ENCODE measurements at places on chromosomes 3 and 15.
A peak's percentile ranks its signal among the peaks of the same experiment; 100 is the strongest.

- peak; percentile 15 for DNase-seq
Measured at GRCh38 chr3:46670891-46671427, 22.5 kb downstream of the ALS2CL start.

DNA sequence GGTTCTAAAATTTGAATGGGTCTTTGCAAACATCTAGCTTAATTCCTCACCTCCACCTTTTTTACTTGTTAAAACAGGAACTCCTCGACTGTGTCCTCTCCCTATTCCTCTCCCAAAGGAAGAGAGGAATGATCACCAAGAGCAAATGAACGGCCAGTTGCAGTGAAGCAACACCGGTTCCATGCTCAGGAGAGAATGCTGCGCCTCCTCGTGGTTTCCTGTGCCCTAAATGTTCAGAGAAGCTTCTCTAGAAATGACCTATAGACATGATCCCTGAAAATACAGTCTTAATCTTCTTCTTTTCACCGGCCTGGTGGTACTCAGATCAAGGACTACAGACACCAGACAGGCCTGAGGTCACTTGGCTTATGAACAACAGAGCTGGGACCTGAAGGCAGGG lies 65.1 kb upstream of the GUCA1C start:
- no peak for DNase-seq

DNA sequence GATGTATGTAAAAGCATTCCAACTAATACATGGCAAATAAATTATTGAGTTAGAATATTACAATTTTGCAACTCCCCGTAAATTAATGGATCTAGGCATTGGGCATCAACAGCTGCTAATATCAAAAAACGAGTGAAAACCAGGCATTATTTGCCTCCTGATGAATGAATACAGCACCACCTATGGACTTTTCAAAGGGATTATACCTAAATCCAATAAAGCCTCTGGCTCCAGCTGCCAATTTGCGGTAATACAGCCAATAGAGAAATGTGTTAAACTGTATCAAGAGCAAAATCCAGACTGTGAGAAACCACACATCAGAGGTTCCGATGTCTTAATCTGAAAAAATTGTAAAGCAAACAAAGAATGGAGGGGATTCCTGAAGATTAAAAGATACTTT lies 16.3 kb upstream of the A4GNT start:
- no peak for DNase-seq

DNA sequence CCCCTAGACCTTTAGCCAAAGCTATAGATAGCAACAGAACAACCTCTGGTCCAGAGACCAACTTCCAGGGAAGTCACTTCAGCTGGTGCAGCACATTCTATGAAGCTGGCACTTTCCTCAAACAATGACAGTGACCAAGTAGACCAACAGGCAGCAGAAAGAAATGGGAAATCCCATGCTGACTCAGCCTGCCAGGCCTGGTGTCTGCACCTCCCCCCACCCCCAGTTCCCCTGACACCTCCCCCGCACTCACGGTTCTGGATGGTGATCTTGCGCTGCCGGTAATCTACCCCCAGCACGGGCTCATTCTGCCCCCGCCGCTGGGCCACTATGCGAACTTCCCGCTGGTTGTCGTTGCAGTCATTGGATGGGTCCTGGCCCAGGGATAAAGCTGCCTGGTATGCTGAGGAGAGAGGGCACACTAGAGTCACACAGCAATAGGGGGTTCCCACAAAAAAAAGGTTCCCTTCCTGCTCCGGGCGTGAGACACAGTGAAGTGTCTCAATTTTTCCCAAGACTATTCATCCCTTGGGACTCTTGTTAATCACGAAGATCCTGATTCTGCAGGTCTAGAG lies 17.0 kb downstream of the ILDR1 start:
- DNase-seq, result no peak

DNA sequence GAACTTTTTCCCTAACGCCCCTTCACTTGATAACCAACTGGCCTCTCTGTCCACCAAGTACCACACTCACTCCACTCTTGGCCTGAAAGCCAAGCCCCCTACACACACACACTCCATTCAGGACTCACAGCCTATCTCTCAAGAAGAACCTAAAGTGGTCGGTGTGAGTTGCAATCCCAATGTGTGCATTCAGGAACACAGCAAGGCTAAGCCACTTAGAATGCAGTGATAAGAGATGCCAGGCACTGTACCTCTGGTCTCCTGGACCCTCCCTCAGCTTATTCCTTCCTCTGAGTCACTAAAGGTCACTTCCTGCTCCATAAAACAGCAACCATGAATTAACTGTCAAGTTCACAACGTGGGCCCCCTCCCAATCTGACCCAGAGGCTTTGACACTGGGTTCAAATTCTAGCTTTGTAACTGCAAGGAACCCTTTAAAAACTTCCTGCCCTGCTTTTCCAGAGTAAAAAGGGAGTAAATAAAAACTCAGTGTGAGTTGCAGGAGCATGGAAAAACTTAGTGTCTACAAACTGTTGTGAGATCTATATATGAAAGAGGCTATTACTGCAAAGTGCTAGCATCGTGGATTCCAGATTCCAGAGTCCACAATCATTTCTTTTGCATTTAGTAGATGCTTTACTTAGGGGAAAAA lies 17.6 kb upstream of the KCNMB3 start:
- DNase-seq, result no peak

- no peak for DNase-seq
Measured at GRCh38 chr3:25433868-25434267, 5.8 kb downstream of the RARB start.

DNA sequence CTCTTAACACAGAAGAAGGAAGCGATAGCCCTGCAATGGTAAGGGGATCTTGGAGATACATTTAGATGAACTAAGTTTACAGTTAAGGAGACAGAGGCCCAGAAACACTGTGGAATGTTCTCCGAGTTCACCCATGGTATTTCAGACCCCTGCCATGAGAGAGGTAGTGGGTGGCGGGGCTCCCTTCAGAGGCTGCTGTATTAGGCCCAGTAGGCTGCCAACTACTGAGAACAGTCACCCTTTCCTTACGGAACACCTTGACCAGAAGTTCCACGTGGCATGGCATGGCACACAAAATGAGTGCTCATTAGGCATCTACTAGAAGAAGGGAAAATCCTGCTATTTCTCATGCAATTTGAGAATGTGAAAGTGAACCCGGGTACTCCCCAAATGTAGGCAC lies 195.4 kb downstream of the TNIK start:
- no peak for DNase-seq

- no peak for DNase-seq
Measured at GRCh38 chr15:61256231-61256630, 27.1 kb upstream of the RORA start.

DNA sequence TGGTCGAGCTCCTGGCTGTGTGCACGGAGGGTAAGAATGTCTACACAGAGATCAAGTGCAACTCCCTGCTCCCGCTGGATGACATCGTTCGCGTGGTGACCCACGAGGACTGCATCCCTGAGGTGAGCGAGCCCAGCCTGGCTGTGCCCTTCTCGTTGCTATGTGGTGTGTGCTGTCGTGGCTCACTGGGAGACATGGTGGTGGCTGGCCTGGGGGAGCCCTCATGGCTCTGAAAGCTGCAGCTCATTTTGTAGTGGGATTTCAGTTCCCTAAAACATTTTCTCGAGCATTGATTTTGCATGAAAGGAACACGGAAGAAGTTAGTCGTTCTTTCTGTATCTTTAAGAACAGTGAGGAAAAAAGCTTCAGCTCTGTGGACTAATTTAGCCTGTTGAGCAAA lies 200.5 kb downstream of the ITPR1 start:
- DNase-seq, result no peak

GRCh38 chr15:69474291-69474690 lies 21.7 kb downstream of the RPLP1 start:
- no peak for DNase-seq

- no peak for DNase-seq
Measured at GRCh38 chr3:168061332-168061996, 34.3 kb downstream of the GOLIM4 start.

DNA sequence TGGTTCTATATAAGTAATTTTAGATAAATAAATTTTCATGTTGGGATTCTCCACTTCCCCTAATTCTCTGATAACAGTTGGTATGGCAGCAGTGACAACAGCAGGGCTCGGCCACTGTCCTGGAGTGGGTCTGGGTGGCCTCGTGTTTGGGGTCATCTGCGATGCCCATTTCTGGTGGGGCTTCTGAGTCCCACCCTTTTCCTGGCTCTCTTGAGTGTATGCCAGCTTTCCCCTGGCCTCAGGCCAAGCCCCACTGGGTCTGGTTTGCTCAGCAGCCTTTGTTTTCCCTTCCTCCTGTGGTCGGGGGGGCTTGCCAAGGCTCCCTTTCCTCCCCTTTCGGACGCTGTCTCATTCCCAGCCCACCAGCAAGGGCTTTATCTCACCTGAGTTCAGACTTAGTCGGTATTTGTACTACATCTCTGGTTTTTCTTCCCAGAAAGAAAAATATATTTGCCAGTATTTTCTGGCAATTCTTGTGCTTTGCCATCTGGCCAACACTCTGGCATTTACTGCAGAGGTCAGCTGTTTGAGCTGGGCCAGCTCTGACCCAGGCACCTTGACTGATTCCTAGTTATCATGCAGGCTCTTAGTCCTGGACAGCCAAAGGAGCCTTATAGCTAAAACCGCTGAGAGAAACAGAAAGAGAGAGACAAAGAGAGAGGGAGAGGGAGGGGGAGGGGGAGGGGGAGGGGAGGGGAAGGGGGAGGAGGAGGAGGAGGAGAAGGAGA lies 35.2 kb downstream of the MYZAP start:
- DNase-seq, result no peak

- DNase-seq, result no peak
Measured at GRCh38 chr3:79199966-79200365, 567.8 kb downstream of the ROBO1 start.

- DNase-seq, result no peak
Measured at GRCh38 chr3:172120912-172121311, 81.5 kb downstream of the FNDC3B start.

- DNase-seq, result no peak
Measured at GRCh38 chr3:179512378-179512777, 50.3 kb upstream of the ACTL6A start.

DNA sequence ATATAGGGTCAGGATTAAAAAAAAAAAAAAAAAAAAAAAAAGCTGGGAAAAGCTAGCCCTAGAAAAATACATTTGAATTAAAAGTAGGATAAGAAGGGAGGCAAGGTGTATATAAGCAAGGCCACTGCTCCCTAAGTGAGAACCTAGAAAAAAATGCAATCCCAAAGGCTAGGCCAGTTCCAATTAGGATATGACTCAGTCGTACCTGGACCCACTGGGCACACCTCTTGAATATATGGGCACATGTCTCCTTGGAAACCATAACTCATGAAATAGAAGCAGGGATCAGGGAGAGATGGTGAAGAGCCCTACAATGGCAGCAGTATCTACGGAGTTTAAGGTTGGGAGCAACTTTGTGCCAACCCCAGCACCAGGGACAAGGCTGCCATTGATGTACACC lies 314.1 kb upstream of the IL12A start:
- no peak for DNase-seq

DNA sequence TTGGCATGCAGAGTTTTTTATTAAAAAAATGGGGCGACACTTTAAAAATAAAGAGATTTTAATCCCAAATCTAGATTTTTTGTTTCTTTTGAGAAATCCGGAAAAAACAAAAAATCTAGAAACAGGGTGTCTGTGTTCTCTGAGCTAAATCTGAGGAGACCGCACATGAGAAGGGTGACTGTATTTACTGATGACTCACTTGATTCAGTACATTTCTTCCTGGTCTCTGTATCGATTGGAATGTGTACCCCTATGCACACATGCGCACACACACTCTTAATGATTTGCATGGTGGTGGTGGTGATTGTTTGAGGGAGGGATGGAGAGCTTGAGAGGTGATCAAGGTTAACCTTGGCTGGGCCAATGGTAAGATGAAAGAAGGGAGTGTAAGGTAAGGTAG lies 443.1 kb upstream of the THRB start:
- DNase-seq, result no peak

DNA sequence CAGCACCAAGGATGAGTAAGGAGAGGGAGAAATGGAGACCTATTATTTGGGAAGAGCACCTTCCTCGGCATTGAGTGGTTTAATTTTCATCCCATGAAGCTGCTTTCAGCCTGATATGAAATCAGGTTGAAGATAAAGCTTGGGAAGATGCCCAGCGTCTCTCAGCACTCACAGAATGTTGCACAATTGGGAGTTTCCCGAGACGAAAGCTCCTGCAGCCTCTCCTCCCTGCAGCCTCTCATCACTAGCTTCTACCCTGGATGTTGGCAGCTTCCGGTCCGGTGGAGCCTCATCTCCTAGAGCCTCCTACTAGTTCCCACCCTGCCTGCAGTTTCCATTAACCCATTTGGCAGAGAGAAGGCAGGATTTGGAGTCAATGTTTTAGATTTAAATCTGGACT lies 40.3 kb downstream of the EDEM1 start:
- DNase-seq, result no peak

- DNase-seq, result no peak
Measured at GRCh38 chr15:84840741-84841429, 23.7 kb downstream of the ALPK3 start.

DNA sequence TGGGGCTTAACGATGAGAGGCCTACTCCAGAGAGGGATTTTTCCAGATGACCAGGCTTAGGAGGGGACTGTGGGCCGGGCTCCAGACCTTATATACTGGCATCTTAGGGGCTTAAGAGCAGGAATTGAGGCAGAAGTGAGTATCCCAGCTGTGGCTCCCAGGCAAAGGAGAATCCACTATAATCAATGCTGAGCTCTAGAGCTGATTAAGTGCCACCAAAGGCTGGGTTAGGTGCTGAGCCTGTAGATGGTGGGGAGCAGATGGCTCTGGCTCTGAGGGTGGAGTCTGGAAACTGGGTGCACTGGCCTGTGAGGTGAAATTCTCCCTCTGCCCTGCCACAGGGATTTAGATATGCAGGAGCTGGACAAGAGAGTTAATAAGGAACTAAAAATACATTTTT lies 23.2 kb downstream of the IRAK2 start:
- no peak for DNase-seq

- DNase-seq, result no peak
Measured at GRCh38 chr3:135706758-135707375, 258.7 kb upstream of the PPP2R3A start.

- peak; percentile 88 for DNase-seq
Measured at GRCh38 chr15:64046421-64047153, at the start of gene DAPK2. TSS of gene DAPK2 (minus strand) at chr15:64046485. CDS start at chr15:64040261, 6,224 bp downstream.

DNA sequence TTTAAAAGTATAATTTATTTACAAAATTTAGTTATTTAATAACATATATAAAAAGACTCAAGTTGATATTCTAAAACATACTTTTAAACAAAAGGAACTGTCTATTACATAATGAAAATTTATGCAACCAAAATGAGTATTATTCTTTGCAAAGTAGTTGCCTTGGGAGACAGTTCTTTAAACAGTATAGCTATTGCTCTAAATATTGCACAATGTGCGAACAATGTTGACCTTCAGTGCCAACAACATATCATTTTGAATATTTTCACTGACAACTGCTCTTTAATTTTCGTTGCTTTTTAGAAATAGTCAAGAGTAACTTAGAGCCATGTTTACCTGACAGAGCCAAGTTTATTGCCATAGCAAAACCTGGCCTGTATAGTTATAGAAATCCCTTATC lies 124.9 kb downstream of the ZBTB20 start:
- no peak for DNase-seq

GRCh38 chr15:79467865-79468586 lies 35.9 kb downstream of the MINAR1 start:
- DNase-seq, result no peak

GRCh38 chr3:162370141-162370540 lies 873.5 kb downstream of the OTOL1 start:
- DNase-seq, result no peak

GRCh38 chr3:139547666-139548065 lies 8.1 kb upstream of the RBP1 start:
- no peak for DNase-seq

GRCh38 chr3:22236490-22237270 lies 485.7 kb upstream of the ZNF385D start:
- no peak for DNase-seq
